Upper lobe of right lung (tissue), 1 donor: ENCODE measurements at places on chromosomes 16 and 17. TPM values are rescaled to one million over a fixed set of nuclear protein-coding genes. Genes with fewer than 3 reads are reported as not detected.

SP6 gene
- total RNA-seq: 8.5 TPM

BRICD5 gene
- total RNA-seq: 7.5 TPM

CCL4L2 gene
- 4.5 TPM for total RNA-seq

DNA sequence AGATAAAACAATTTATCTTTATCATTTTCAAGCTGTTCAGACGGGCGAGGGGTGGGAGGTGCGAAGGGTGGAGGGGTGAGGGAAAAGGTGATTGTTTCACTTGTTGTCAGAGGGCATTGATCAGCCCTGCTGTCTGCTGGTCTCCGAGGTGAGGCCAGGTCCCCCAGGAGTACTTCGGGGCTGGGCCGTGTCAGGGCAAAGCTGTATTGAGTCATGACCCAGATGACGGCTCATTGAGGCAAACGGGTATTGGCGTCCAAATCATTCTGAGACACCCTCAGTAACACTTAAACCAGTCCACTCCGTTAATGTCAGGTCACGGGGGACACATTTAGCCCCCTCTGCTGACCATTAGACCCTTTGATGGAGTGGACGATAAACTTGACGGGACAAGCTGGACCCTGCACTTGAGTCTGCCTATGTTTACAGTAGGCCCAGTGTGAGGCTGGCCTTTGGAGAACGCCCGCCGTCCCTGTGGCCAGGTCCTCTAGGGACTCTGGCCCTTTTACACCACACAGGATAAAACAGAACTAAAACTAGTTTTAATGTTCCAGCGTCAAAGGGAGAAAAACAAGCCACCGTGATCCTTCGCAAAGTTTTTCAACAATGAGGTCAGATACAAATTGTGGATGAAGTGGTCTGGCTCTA lies 502.2 kb upstream of the ZFHX3 start:
- DNase-seq: no peak

OR2C1 gene
- total RNA-seq: not detected

CCL1 gene
- not detected for total RNA-seq

- no peak for DNase-seq
These were observed 60.6 kb downstream of the TNFRSF13B start for GRCh38 chr17:16911141-16911937.

KRTAP2-3 gene
- total RNA-seq: not detected

TBC1D3G gene
- total RNA-seq: not detected

C16orf54 gene
- total RNA-seq: 7.3 TPM

ESRP2 gene
- 61.0 TPM for total RNA-seq

DNA sequence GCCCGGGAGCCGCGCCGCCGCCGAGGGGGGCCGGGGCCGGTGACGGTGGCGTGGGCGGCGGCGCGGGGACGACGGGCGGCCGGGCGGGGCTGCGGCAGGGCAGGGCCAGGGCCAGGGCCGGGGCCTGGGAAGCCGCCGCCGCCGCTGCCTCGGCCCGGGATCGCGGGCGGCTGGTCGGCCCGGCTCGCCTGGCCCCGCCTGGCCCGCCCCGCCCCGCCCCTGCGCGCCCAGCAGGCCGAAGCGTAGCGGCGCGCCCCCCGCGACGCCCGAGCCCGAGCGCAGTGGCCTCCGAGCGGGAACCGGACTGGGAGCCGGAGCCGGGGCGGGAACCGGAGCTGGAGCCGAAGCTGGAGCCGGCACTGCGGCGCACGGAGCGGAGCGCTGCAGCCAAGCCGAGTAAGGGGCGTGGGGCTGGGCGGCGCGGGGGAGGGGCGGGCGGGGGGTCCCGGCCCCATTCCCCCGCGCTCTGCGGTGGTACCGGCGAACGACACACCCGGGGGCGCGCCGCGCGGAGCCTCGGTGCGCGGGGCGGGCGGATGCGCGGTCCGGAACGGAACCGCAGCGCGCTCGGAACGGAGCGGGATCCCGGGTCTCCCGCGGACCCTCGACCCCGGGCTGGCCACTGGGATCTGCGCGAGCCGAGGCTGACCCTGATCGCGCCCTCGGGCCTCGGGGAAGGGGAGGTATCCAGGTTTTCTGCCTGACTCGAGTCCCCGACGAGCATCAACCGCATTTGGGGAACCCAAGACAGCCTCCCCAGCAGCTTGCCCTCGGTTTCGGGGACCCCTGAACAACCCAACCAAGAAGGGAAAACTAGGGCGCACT lies at the start of gene BEAN1:
BEAN1 (plus strand) TSS at position 260 of the 825 bp plus-strand sequence. CDS start 10,382 bp downstream, outside the sequence.
- no peak for DNase-seq
